ENCODE measurements at places on chromosomes 1 and 21.

DNA sequence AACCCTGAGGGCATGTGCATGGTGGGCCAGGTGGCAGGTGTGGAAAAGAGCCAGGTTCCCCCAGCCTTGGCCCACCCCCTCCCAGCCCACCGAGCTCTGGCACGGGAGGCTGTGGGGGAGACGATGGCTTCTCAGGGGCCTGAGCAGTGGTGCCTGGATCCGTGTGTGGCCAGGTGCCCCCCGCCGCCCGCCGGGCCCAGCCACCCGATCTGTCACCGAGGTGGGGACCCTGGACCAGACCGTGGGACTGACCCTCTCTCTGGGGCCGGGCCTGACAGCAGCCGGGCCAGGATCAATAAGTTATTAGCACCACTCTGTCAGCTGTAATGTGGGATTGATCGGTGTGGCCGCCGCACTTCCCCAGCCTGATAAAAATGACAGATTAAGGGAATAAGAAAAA lies 13.8 kb downstream of the SAMD11 start:
- no peak overlapping the region for H3K4me3 ChIP-seq
- no peak overlapping the region for H3K27ac ChIP-seq
- DNase-seq, result no peak
- no peaks in the 10 kb centered on the region for H3K36me3 ChIP-seq

GRCh38 chr1:36920371-36920770 lies 113.9 kb downstream of the GRIK3 start:
- no peaks in the 10 kb centered on the region for H3K4me1 ChIP-seq
- no peaks in the 10 kb centered on the region for H3K27me3 ChIP-seq

GRCh38 chr1:53655931-53656746 lies 82.8 kb downstream of the GLIS1 start:
- H3K36me3 ChIP-seq, result no peaks in the 10 kb centered on the region
- no peak overlapping the region for H3K27ac ChIP-seq
- H3K27me3 ChIP-seq, result no peaks in the 10 kb centered on the region
- no peaks in the 10 kb centered on the region for H3K4me1 ChIP-seq

GRCh38 chr1:33099290-33100118 lies 18.6 kb downstream of the AZIN2 start:
- no peaks in the 10 kb centered on the region for H3K36me3 ChIP-seq
- H3K4me1 ChIP-seq, result no peaks in the 10 kb centered on the region
- DNase-seq, result no peak
- no peak overlapping the region for H3K27ac ChIP-seq

DNA sequence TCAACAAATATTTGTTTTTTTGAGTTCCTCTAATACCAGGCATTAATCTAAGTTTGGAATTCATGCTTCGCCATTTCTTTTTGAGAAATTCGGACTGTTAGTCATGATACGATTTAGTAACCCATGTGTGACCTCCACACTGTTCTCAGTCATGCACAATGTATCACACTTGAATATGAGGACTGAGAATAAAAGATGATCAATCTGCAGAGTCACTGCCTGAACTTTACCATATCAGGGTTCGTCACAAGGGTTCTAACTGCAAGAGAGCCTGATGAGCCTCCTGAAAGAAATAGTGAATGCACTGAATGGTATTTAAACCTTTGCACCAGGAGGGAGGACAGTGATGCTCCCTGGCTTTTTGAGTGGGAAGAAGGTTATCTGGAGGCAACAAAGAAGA lies 10.9 kb upstream of the FASLG start:
- no peak for DNase-seq
- H3K4me1 ChIP-seq, result no peaks in the 10 kb centered on the region
- no peaks in the 10 kb centered on the region for H3K27me3 ChIP-seq
- no peak overlapping the region for H3K4me3 ChIP-seq
- no peaks in the 10 kb centered on the region for H3K36me3 ChIP-seq
- no peak overlapping the region for H3K27ac ChIP-seq

- DNase-seq, result no peak
- no peak overlapping the region for H3K27ac ChIP-seq
- H3K36me3 ChIP-seq, result no peaks in the 10 kb centered on the region
- no peaks in the 10 kb centered on the region for H3K4me1 ChIP-seq
- no peaks in the 10 kb centered on the region for H3K27me3 ChIP-seq
- no peak overlapping the region for H3K4me3 ChIP-seq
Measured at GRCh38 chr1:157831968-157832626, 9.5 kb downstream of the CD5L start.

- no peak for DNase-seq
- H3K27me3 ChIP-seq, result no peaks in the 10 kb centered on the region
- no peak overlapping the region for H3K4me3 ChIP-seq
- H3K27ac ChIP-seq, result no peak overlapping the region
- H3K4me1 ChIP-seq, result no peaks in the 10 kb centered on the region
- H3K36me3 ChIP-seq, result no peaks in the 10 kb centered on the region
Measured at GRCh38 chr1:162133566-162133965, 64.1 kb downstream of the NOS1AP start.

GRCh38 chr1:211750599-211750998 lies 75.2 kb upstream of the NEK2 start:
- no peaks in the 10 kb centered on the region for H3K27me3 ChIP-seq
- no peak overlapping the region for H3K4me3 ChIP-seq
- peaks cover 9% of the 10 kb centered on the region for H3K4me1 ChIP-seq
- H3K27ac ChIP-seq, result no peak overlapping the region
- peaks cover 34% of the 10 kb centered on the region for H3K36me3 ChIP-seq
- DNase-seq, result no peak

- H3K27ac ChIP-seq, result no peak overlapping the region
- no peak overlapping the region for H3K4me3 ChIP-seq
- H3K27me3 ChIP-seq, result no peaks in the 10 kb centered on the region
- H3K36me3 ChIP-seq, result no peaks in the 10 kb centered on the region
Measured at GRCh38 chr1:192739476-192740184, 69.2 kb upstream of the RGS2 start.

GRCh38 chr21:41258617-41259016 lies 58.0 kb upstream of the FAM3B start:
- H3K27ac ChIP-seq, result no peak overlapping the region
- no peaks in the 10 kb centered on the region for H3K4me1 ChIP-seq
- peaks cover 11% of the 10 kb centered on the region for H3K36me3 ChIP-seq
- no peaks in the 10 kb centered on the region for H3K27me3 ChIP-seq

GRCh38 chr1:25553749-25554429 lies 10.5 kb downstream of the LDLRAP1 start:
- DNase-seq, result no peak
- H3K36me3 ChIP-seq, result peaks cover 4% of the 10 kb centered on the region
- peaks cover 31% of the 10 kb centered on the region for H3K4me1 ChIP-seq
- H3K27ac ChIP-seq, result no peak overlapping the region
- H3K27me3 ChIP-seq, result no peaks in the 10 kb centered on the region

GRCh38 chr1:221316491-221317056 lies 425.3 kb downstream of the DUSP10 start:
- no peak for DNase-seq
- H3K4me1 ChIP-seq, result no peaks in the 10 kb centered on the region
- no peak overlapping the region for H3K4me3 ChIP-seq
- no peak overlapping the region for H3K27ac ChIP-seq
- no peaks in the 10 kb centered on the region for H3K36me3 ChIP-seq
- H3K27me3 ChIP-seq, result no peaks in the 10 kb centered on the region

DNA sequence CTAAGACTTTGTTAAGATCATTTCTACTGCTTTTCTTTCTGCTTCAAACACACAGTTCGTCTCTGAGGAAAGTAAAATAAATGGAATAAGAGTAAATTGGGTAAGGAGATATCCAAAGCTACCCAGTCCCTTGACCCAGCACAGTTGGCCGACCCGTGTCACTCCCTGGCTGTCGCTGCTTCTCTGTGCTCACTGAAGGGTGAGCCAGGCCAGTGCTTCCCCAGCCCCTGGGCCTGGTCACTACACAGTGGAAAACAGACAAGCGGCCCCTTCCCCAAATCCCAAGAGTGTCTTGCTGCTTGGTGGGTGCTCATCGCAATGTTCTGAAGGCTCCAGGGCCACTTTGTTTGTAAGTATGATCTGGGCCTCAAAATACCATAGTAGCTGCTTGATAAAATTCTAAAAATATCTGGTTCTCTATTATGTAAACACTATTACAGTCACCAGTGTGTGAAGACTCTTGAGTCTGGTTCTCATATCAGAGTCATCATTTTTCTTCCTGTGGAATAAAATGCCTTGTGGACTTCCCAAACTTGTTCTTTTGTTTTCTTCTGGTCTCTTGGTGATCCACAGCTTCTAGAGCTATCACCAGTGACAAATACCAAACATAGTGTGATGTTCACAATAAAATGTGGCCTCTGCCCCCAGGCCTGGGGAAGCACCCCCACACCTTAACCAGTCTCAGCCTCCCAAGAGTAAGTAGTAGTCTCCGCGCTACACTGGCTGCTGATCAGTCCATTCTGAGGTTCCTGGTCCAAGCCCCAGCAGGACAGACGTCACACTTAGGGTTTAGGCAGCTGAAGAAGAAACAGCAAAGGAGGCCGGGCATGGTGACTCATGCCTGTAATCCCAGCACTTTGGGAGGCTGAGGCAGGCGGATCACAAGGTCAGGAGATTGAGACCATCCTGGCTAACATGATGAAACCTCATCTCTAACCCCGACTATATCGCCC lies 106.2 kb downstream of the DHRS3 start:
- H3K27ac ChIP-seq, result peak overlapping the region; percentile 95
- no peak overlapping the region for H3K4me3 ChIP-seq
- no peaks in the 10 kb centered on the region for H3K27me3 ChIP-seq
- peaks cover 46% of the 10 kb centered on the region for H3K4me1 ChIP-seq
- peaks cover 3% of the 10 kb centered on the region for H3K36me3 ChIP-seq

- H3K27ac ChIP-seq, result no peak overlapping the region
- no peaks in the 10 kb centered on the region for H3K36me3 ChIP-seq
- H3K4me1 ChIP-seq, result no peaks in the 10 kb centered on the region
- no peaks in the 10 kb centered on the region for H3K27me3 ChIP-seq
- no peak for DNase-seq
- H3K4me3 ChIP-seq, result no peak overlapping the region
Measured at GRCh38 chr1:96472471-96472870, 249.1 kb upstream of the PTBP2 start.

- no peak overlapping the region for H3K27ac ChIP-seq
- no peak overlapping the region for H3K4me3 ChIP-seq
- no peak for DNase-seq
- H3K36me3 ChIP-seq, result no peaks in the 10 kb centered on the region
Measured at GRCh38 chr21:45723049-45723958, 79.8 kb downstream of the PCBP3 start.

- H3K36me3 ChIP-seq, result peaks cover 23% of the 10 kb centered on the region
Measured at GRCh38 chr1:1402072-1402900, 3.2 kb upstream of the CCNL2 start.

DNA sequence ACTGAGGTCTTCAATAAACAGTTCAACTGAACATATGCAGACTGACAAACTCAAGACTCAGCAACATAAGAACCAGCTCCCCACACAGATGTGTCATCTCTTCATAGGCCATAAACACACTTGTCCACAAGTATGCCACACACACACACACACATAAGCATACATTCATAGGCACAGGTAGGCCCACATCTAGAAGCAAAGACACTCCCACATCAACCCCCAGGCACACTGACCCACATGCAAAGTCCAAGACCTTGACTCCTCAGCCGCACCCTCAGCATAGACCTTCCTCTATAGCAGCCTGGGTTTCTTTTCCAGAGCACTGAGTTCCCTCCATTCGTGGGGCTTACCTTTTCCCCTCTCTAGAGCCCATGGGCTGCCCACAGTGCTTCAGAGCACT lies 1.4 kb downstream of the LAD1 start:
- H3K4me1 ChIP-seq, result peaks cover 7% of the 10 kb centered on the region
- no peak overlapping the region for H3K4me3 ChIP-seq
- no peak for DNase-seq
- H3K27me3 ChIP-seq, result no peaks in the 10 kb centered on the region
- no peak overlapping the region for H3K27ac ChIP-seq
- no peaks in the 10 kb centered on the region for H3K36me3 ChIP-seq

DNA sequence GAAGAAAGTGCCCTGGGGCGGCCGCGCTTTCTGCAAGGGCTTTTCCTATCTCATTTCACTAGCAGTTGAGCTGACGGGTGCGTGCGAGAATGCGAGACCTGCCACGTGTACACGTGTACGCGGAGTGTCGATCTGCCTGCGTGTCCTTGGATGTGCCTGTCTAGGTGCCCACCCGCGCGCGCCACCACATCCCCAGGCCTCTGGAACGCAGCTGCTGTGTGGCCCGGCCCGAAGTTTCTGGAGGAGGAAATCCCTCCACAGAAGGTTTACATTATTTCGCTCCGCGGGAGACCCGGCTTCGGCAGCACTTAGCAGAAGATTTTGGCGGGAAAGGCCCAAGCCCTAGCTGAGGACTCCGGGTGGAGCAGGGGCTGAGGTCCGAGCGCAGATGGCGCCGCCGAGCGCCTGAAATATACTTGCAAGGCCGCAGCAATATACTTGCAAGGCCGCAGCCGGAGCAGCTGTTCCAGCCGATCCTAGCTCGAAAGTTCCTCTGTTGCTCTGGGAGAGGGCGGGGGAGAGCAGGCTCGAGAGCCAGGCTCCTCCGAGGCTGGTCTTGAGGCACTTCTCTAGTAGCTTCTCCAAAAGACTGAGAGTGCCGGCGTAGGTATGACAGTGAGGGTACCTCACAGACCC lies 3.9 kb downstream of the TBX15 start:
- H3K36me3 ChIP-seq, result no peaks in the 10 kb centered on the region
- H3K27me3 ChIP-seq, result peaks cover 68% of the 10 kb centered on the region
- peaks cover 15% of the 10 kb centered on the region for H3K4me1 ChIP-seq
- DNase-seq, result peak; percentile 35
- H3K4me3 ChIP-seq, result no peak overlapping the region
- H3K27ac ChIP-seq, result no peak overlapping the region

DNA sequence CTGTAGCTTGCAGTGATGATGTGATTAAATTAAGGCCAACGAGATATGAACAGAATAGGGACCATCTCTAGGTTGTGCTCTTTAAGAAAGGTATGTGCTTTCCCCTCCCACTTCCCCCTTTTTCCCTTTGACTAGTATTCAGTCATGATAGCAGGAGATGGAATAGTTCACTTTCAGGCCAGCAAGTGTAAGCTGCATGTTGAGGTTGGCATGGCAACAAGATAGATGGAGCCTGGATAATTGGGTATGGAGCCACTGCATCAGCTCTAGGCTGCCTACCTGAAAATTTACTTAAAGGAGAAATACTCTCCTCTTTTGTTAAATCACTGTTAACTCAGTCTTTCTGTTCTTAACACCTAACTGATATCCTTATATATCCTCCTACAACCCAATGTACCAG lies 1.5 kb upstream of the CRP start:
- no peaks in the 10 kb centered on the region for H3K4me1 ChIP-seq
- H3K4me3 ChIP-seq, result no peak overlapping the region
- H3K36me3 ChIP-seq, result no peaks in the 10 kb centered on the region
- H3K27ac ChIP-seq, result no peak overlapping the region
- DNase-seq, result no peak

GRCh38 chr1:51410568-51411460 lies 80.5 kb upstream of the TTC39A start:
- H3K27me3 ChIP-seq, result no peaks in the 10 kb centered on the region
- no peaks in the 10 kb centered on the region for H3K4me1 ChIP-seq
- no peak overlapping the region for H3K4me3 ChIP-seq
- no peak for DNase-seq
- peaks cover 23% of the 10 kb centered on the region for H3K36me3 ChIP-seq

- no peak overlapping the region for H3K27ac ChIP-seq
- no peaks in the 10 kb centered on the region for H3K36me3 ChIP-seq
- H3K4me1 ChIP-seq, result no peaks in the 10 kb centered on the region
- H3K4me3 ChIP-seq, result no peak overlapping the region
- no peaks in the 10 kb centered on the region for H3K27me3 ChIP-seq
- no peak for DNase-seq
Measured at GRCh38 chr21:45811136-45811535, 167.6 kb downstream of the PCBP3 start.

Data from thyroid gland (tissue), 4 donors.